ENCODE measurements at places on chromosomes 1 and 21.
A peak's percentile ranks its signal among the peaks of the same experiment; 100 is the strongest.

GRCh38 chr1:98205291-98206017, 284.6 kb upstream of the DPYD start:
- no peak for DNase-seq

- no peak for DNase-seq
Observed at GRCh38 chr1:222975472-222976122, 160.8 kb downstream of the DISP1 start.

GRCh38 chr1:51410568-51411460, 80.5 kb upstream of the TTC39A start:
- no peak for DNase-seq

DNA sequence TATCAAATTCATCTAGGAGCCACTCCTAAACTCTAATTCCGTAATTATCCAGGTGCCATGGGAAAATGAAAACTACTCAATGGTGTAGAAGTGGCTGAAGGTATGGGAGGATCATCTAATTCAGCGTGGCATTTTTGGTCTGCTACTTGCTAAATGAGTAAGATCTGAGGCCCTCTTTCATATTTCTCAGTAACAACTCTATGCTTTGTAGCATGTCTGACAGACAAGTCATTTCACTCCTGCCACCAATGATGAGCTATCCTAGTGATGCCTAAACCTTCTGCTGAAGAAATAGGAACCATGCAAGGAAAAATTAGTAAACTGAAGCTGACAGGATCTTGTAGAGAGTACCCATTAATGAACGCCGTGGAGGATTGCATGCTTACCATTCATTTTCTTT, 145.3 kb downstream of the NTNG1 start:
- DNase-seq, result no peak

GRCh38 chr1:25990702-25991395, 7.0 kb downstream of the PAFAH2 start:
- no peak for DNase-seq

DNA sequence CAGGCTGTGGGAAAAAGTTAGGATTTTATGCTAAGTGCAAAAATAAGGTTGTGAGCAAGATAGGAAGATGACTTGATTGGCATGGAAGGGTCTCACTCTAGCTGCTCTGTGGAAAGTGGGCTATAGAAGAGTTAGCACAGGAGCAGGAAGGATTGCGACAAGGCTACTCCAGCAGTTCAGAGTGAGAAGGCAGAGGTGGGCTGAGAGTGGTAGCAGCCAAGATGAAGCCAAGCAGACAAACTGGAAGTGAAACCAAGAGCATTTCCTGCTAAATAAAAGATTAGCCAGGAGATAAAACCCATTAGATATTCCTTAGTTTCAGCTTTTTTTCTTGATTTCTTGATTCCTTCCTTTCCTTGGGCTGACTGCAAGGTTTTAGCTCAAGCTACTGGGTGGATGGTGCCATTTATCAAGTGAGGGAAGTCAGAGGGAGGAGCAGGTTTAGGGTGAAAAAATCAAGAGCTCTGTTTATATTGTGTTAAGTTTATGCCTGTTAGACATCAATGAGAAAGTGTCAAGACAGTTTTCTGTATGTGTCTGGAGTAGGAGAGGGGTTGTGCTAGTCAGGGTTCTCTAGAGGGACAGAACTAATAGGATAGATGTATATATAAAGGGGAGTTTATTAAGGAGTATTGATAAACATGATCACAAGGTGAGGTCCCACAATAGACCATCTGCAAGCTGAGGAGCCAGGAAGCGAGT, 33.1 kb upstream of the ZNF644 start:
- DNase-seq, result no peak

- no peak for DNase-seq
Observed at GRCh38 chr21:34701726-34702125, 32.9 kb downstream of the CLIC6 start.

DNA sequence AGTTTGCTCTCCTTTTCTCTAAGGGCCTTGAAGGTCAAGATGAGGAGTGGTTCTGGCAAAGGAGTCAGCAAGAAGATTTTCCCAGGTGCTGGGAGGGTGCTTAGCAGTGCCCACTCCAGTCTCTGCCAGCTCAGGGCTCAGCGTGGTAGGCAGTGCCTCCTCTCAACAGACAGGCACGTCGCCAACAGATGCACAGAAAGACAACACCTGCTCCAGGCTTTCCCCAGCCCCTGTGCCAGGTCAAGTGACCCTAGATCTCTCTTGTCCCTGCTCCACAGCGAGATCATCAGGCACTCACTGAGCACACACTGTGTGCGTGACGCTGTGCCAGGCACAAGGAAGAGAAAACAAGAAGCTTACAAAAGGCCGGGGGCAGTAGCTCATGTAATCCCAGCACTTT, 86.0 kb downstream of the CASZ1 start:
- DNase-seq, result no peak

GRCh38 chr1:67713057-67713846, 28.3 kb downstream of the GADD45A start:
- DNase-seq, result no peak

GRCh38 chr1:232305050-232305449, 324.9 kb downstream of the SIPA1L2 start:
- DNase-seq, result no peak

DNA sequence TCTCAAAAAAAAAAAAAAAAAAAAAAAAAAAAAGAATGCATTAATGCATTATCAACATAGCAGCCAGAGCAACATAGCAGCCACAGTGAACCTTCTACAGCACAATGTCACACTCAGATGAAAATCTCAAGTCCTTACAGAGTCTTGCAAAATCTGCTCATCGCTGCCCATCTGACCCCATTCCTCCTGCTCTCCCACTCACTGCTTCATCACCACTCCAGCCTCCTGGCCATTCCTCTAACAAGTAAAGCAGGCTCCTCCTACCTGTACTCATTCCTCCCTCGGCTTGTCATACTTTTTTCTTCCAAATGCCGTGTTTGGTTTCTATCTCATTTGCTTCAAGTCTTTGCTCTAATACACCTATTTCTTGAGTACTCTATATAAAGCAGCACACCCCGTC, 29.5 kb downstream of the BRINP2 start:
- no peak for DNase-seq

DNA sequence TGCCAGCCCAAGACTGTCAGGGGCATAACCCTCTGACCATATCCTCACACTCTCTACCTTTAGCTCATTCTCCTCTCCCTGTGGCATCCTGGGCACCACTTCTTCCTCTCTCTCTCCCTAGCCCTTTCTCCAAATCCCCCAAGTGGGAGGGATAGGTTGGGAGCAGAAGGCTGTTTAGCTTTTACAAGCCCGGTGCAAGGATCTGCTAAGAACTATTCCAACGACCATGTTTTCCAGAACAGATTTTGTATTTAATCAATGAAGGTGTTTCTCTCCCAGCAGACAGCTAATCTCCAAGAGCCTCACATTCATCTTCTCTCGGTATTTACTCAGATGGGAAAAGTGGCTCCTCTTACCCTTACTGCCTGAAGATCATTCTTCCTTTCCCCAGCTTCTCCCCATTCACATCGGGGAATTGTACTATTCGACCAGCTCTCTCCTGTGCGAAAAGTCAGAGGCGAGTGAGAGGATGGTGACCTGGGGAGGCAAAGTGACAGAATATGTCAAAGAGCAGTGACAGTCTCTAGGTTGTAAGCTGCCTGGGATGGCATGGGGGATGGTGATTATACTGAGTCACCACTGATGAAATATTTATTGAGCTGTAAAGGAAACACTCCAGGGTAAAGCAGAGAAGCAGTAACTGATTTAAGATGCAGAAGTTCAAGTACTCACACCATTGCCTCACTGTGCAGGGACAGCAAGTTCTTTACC, 47.0 kb upstream of the RBM15 start:
- no peak for DNase-seq

- no peak for DNase-seq
Observed at GRCh38 chr1:22132517-22133235, 10.2 kb downstream of the WNT4 start.

- no peak for DNase-seq
Observed at GRCh38 chr1:187537936-187538335, 709.2 kb downstream of the PLA2G4A start.

GRCh38 chr1:155316922-155317321, 3.8 kb upstream of the RUSC1 start:
- DNase-seq, result no peak

DNA sequence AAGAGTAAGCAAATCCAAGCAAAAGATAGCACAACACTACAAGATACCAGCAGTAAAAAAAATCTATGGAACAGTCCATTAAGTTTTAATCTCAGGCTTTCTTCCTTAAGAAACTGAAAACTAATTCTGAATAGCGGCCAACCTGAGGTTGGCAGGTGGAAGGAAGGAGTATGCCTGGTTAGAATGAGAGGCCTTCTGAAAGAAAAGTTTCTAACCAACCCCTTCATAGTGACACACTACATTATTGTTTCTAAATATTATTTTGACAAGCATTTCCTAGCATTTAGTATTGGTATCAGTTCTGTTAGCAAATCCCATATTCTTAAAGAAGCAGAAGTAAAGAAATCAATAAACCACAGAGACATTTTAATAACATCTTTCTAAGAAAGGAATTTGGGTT, 205.7 kb upstream of the PTBP2 start:
- DNase-seq, result no peak

DNA sequence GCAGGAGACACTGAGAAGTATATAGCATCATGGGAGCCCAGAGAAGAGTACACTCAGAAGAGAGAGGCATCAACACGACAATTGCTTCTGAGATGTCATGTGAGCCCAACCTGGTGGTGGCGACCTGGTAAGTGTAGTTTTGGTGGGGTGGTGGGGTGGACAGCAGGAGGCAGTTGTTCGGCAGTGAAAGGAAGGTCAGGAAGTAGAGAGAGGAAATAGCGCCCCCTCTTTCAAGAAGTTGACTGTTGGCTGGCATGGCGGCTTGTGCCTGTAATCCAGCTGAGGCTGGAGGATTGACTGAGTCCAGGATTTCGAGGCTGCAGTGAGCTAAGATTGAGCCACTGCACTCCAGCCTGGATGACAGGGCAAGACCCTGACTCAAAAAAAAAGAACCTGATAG, 12.6 kb downstream of the RSPO1 start:
- DNase-seq, result no peak

GRCh38 chr1:155859881-155860871, 809 bp downstream of the SYT11 start:
- DNase-seq, result peak; percentile 34

GRCh38 chr1:41475859-41476567, 8.5 kb downstream of the EDN2 start:
- DNase-seq, result no peak

DNA sequence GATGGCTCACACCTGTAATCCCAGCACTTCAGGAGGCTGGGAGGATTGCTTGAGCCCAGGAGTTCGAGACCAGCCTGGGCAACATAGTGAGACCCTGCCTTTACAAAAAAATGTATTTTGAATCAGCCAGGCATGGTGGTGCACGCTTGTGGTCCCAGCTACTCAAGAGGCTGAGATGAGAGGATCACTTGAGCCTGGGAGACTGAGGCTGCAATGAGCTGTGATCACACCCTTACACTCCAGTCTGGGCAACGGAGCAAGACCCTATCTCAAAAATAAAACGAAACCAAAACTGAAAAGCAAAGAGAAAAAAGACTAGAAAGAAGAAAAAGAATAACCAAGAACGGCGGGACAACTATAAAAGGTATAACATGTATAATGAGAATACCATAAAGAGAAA, 15.4 kb upstream of the WNT2B start:
- no peak for DNase-seq

DNA sequence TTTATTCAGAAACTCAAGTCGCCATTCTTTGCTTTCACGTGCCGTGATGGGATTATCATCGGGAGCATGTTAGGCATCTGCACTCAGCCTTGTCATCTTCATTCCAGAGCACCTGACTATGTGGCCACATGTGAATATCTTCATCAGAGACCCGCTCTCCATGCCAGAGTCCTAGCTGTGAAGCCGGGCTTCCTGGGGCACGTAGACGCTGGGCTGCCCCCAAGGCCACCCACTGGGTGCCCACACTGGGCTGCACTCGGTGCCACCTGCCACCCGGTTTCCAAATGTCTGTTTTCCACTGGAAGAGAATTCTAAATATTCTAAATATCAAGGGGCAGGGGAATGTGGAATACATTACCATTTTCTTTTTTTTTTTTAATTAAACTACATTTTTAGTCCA, 43.8 kb downstream of the SLC37A1 start:
- no peak for DNase-seq

DNA sequence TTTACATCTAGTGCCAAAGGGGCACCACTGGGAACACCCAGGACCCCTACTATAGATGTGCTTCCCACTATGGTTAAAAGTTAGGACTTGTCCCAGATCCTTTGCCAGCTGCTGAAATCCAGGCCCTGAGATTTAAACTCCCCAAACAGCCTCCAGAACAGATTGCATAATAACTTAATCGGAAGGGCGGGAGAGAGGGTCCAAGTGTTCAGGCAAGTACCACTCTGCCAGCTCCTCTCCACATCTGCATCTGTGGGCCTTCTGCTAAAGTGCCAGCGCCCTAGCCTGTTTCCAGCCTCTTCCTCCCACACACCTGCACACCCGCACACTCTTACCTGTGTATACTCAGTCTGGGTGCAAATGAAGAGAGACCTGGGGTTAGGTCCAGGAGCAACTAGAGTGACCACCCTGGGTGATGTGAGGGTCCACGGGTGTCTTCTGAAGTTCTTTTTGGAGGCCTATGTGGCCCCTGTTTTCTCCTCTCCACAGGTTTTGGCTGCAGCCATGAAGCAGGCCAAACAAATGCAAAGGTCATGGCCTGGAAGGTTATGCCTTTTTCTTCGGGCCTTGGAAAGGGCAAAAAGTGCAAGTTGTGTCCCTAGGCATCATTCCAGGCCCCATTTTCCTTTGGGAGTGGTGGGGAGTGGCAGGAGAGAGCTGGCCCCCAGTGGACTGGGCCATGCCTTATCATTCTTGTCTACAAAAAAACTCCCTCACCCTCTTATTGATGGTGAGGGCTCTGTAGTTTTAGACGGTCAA, 29.3 kb downstream of the KIRREL1 start:
- no peak for DNase-seq

GRCh38 chr1:201423655-201424054, 2.1 kb upstream of the TNNI1 start:
- no peak for DNase-seq

DNA sequence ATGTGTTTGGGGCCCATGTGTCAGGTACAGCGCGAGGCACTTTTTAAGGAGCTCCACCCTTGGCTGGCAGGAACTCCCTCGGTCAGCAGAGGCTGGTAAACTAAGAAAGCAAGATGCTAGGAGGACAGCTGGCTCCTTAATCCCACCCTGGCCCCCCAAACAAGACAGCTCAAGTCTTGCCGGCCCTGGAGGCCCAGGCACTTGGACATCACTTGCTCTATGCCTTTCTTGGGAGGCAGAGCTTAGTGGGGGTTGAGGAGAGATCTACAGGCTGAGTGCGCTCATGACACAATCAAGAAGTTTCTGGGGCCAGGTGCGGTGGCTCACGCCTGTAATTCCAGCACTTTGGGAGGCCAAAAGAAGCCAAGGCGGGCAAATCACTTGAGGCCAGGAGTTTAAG, 78.1 kb downstream of the CD34 start:
- no peak for DNase-seq

- no peak for DNase-seq
Observed at GRCh38 chr1:156407344-156407743, 38.3 kb downstream of the RHBG start.

DNA sequence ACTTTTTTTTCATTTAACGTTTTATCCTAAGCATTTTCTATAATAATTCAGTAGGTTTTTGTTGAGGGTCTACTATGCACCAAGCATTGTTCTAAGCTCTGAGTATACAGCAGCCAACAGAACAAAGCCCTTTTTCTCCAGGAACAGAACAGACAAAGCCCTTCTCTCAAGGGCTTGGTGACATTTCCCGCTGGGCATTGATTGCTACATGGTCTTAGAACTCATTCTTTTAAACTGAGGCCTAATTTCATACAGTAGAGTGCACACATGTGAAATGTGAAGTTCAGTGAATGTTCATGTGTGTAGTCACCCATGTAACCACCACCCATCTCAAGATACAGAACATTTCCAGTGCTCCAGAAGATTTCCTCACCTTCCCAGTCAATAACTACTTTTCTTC, 15.2 kb upstream of the PDIK1L start:
- DNase-seq, result no peak

Measured in T follicular helper cell (primary cell).